Suppressor macrophage treated with lipopolysaccharide for 1 hour (primary cell): ENCODE measurements at places on chromosomes 1 and 21.

- DNase-seq = peak; percentile 85
Observed at GRCh38 chr1:89085781-89086180, 20.8 kb upstream of the GBP1 start.

DNA sequence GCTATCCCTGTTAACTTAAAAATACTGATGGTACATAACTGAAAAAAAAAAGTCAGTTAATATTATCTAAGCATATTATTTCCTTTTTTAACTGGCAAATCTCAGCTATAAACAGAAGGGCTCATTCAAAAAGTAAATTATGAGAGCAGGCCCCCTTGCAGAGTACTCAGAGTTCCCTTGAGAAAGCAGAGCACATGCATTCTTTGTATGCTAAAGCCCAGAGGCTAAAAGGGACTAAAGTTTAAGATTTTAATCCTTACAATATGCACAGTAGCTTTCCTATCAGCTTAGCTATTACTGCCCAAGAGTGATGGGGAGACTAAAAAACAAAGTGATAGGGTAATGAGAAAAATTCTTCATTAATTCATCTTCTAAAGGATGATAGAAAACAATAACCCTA lies 18.5 kb downstream of the SLC16A1 start:
- DNase-seq = no peak

- DNase-seq = peak; percentile 85
Observed at GRCh38 chr1:228037401-228038386, 30.9 kb downstream of the WNT3A start.

DNA sequence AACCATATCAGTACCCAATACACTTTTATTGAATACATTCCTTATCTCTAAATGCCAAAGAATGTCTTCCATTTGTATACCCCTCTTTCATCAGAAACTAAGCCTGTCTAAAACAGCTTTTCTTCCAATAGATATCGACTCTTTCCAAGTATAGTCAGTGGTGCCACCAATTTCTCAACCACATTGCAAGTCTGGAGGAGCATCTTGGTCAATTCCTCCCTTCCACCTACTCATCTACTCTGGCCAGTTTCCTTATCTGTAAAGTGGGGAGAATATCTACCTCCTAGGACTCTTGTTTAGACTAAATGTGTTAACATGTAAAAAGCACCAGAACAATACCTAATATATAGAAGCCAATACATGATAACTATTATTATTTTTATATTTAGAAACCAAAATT lies 28.5 kb upstream of the FGGY start:
- no peak for DNase-seq

- DNase-seq = no peak
Observed at GRCh38 chr1:156425943-156426342, 56.9 kb downstream of the RHBG start.

GRCh38 chr1:43536196-43536863 lies 5.6 kb downstream of the PTPRF start:
- DNase-seq = no peak

GRCh38 chr1:213676736-213677135 lies 311.0 kb upstream of the PROX1 start:
- DNase-seq = no peak

- DNase-seq = peak; percentile 57
Observed at GRCh38 chr1:244341455-244342450, 110.0 kb downstream of the ADSS2 start.

DNA sequence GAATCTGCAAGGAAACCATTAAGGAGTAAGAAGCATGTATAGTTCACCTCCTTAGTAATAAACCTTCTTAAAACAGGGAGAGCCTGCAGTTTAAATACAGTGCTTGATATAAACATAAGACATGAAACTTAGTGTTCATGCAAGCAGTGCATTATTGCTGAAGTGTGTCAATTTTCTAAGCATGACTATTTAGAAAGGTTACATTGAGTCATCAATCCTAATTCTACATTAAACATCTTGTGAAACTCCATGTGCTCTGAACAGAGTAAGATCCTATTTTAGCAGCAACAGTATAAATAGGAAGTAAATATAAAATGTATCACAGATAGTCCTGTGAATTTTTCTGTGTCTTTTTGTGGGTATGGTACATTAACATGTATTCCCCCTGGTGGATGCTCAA lies 135.5 kb downstream of the ESRRG start:
- DNase-seq = no peak

- no peak for DNase-seq
Observed at GRCh38 chr1:76170513-76170912, 96.0 kb downstream of the ST6GALNAC3 start.

GRCh38 chr1:112674440-112674985 lies at the start of gene MOV10:
MOV10 (plus strand) TSS chr1:112674659; CDS start chr1:112674913, 254 bp downstream.
- peak; percentile 86 for DNase-seq

DNA sequence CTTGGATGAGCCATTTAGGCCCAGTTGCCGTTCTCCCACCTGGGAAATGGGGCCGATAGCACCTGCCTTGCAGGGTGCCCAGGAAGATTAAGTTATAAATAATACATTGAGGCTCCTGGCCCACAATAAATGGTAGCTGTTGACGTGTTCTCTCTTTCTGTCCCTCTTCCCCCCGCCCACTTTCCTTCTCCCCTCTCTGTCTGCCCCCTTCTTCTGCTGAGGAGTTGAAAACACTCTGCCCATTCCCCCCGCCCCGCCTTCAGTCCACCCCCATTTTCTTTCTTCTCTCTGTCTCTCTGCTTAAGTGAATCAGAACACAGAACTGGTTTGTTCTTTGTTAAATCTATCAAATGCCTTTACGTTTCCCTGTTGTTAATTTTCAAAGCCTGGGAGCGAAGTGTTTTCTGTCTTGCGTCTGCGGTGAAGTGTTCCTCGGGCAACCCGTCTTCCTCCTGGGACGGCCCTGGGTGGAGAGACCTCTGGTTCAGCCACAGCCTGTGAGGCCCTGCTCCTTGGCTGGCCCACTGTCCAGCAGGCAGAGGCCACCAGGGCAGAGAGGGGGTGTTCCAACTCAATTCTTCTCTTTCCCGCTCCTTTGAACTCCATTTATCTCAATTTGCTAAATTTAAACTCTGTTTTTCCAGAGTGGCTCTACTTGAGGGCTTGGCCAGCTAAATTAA lies 29.3 kb upstream of the SELENON start:
- DNase-seq = no peak

DNA sequence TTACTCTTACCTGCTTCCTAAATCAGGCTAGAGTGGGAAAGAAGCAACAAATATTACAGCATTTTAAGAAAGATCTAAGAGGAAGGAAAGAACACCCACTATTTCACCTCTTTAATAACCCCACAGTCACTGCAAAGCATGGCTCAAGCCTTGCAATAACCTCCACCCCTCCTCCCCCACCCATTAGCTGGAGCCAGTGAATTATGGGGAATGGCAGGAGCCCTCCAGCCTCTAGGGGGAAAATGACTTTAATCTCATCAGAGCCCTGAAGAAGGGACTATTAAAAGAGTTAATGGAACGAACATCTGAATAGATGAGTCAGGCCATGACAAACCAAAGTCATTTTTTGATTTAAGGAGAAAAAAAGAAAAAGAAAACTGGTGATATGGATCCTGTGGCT lies 630.7 kb upstream of the PLXNA2 start:
- DNase-seq = no peak

DNA sequence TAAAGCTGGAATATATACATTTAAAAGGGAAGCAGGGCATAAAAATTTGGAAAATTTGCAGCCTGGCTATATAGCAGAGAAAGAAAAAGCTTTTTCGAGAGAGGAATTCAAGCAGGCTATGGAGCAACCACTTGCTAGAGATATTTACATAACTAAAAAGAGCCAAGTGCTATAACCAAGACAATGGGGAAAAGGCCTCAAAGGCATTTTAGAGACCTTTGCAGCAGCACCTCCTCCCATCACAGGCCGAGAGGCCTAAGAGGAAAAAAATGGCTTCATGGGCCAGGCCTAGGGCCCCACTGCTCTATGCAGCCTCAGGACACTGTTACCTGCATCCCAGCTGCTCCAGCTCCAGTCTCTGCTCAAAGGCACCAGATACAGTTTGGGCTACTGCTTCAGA lies 37.0 kb downstream of the CAPN9 start:
- DNase-seq = no peak

- no peak for DNase-seq
Observed at GRCh38 chr1:16374266-16374665, 7.2 kb downstream of the SZRD1 start.

GRCh38 chr21:22813201-22813600 lies 1815.0 kb downstream of the NCAM2 start:
- no peak for DNase-seq

DNA sequence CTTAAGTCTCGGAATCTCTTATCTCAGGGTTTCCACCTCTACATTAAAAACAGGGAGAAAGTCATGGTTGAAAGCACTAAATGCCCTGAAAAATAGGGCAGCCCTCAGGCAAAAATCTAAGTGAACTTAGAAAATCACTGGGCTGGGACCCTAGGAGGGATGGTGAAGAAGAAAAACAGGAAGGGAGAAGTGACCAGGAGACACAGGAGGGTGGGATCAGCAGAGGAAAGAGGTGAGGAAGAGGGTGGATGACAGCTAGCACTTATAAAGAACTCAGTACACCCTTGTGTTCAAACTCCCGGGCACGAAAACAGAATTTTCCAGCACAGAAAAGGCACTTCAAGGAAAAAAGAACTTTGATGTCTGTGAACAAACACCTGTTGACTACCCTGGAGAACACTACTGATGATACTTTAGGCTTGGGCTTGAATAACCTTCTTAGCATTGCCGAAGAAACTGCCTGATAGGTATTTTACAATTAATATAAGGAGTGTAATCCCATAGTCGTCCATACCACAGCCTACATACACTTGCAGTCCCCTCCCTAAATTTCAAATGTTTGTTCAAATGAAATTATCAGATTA lies 2.0 kb downstream of the CHML start:
- no peak for DNase-seq
